ENCODE measurements at places on chromosomes 12 and 14.

DNA sequence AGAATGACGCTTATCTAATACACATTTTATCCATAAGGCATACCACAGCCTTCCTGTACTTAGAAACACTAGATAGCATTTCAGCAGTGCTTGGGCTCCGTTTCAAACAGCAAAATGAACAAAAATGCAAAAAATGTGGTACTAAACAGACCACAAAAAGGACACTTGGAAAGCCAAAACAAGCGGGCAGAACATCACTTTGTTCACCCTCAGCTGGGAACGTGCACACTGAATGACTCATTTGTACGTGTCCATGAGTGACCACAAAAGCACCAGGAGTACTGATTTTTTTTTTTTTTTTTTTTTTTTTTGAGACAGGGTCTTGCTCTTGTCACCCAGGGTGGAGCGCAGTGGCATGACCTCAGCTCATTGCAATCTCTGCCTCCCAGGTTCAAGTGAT is 8.9 kb upstream of the FOXN3 start:
- DNase-seq, result no peak

GRCh38 chr12:88393017-88393767 is 187.1 kb downstream of the KITLG start:
- DNase-seq, result no peak

GRCh38 chr14:34398024-34398423 is 64.0 kb downstream of the SPTSSA start:
- DNase-seq, result no peak

DNA sequence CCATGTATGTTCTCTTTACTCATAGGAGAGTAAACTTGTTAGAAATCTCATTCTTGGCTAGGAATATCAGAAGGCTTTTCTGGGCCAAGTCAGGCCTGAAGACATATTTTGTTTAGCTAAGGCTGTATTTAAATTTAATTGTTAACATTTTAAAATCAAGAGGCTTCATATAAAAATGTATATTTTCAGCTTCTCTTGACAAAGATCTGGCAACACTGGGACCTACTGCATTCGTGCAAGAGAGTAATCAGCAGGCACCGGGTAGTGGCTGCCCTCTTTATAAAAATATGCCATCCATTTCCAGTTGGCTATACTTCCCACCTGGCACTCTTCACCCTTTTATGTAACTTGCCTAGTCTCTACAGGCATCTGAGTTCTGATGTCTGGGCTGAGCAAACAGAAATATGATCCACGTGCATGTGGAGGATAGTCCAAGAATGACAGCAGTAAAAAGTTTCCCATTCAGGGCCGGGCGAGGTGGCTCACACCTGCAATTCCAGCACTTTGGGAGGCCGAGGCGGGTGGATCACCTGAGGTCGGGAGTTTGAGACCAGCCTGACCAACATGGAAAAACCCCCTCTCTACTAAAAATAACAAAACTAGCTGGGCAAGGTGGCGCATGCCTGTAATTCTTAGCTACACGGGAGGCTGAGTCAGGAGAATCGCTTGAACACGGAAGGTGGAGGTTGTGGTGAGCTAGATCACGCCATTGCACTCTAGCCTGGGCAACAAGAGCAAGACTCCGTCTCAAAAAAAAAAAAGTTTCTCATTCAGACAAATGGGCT is 2.0 kb upstream of the SOS2 start:
- peak; percentile 9 for DNase-seq

DNA sequence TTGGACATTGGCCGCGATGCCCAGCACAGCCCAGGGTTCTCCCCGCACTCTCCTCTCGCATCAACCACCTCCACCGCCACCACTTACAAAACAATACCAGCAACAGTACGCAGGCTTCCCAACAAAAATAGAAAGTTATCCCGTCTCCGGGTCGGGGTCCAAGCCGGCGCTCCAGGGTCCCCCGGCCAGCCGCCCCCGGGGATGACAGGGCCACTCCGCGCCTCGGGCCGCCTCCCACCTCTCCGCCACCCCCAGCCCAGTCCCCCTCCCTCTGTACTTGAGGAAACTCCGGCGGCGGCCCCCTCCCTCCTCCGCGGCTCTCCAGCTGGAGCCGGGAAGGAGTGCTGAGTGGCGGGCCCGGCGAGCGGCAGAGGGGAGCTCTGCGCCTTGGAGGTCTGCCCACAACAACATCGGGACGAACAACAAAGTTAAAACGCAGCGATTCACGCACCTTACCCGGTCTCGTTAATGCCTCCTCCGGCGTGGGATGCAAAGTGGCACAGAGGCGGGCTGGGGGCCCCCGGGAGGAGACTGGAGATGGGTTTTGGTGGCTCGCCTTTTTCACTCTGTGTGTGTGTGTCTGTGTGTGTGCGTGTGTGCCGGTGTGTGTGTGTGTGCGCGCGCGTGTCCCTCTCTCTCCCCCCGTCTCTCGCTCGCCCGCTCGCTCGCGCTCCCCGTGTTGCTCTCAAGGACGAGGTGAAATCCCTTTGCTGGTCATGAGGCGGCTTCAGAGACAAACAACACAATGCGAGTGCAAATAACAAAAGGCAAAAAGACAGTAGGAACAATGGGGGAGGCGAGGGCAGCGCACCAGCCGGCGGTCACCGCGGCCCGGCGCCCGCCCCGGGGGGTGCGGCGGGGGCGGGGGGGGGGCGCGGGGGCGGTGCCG is 386.8 kb downstream of the BCAT1 start:
- no peak for DNase-seq

DNA sequence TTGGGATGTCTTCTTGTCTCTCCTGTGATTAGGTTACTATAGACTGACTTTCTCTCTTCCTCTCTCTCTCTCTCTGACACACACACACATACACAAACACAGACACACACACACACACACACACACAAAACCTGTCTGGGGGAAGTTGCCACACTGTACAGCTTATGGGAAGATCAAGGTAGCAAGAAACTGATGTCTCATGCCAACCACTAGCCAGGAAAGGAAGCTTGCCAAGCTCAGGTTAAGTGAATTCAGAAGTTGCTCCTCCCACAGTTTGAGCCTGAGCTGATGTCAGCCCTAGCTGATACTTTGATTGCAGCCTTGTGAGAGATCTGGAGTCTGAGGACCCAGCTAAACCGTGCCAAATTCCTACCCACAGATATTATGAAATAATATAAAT is 67.1 kb downstream of the PPFIA2 start:
- no peak for DNase-seq

- DNase-seq, result no peak
Observed at GRCh38 chr12:82375201-82375600, 16.9 kb downstream of the METTL25 start.

GRCh38 chr14:85554106-85554505 is 24.2 kb downstream of the FLRT2 start:
- DNase-seq, result no peak

GRCh38 chr12:29160230-29160629 is 11.2 kb downstream of the FAR2 start:
- DNase-seq, result no peak

GRCh38 chr12:90836689-90837088 is 118.3 kb downstream of the CCER1 start:
- no peak for DNase-seq

- DNase-seq, result no peak
Observed at GRCh38 chr12:57866308-57867019, 19.9 kb upstream of the CTDSP2 start.

DNA sequence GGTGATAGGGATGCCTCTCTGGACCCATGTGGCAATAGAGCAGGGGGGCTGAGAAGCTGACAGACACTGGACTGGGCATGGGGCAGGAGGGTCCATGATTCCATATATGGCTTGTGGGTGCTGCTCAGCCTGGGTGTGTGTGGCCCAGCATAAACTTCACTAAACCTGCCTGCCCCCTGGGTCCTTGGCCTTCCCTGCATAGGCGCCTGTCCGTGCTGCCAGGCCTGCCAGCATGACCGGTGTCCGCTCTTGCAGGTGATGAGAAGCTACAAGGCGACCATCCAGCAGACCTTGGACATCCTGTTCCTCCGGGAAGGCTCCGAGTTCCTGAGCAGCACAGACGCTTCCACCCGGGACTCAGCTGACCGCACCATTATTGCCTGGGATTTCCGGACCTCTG is 61.6 kb downstream of the BEGAIN start:
- no peak for DNase-seq

DNA sequence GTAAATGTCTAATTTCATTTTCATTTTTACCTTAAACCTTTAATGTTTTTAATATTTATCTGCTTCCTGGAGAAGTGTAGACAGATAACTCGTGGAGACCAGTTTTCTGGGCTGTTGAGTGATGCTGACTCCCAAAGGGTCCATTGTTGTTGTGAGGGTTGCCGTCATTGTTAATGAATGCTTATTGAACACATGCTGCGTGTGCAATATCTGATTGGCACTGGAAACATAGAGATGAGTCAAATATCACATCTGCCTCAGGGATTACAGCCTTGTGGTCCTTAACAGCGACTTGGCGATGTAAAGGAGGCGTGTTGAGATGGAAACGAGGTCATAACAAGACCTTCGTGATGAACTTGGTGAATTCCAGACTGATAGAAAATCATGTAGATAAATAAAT is 85.9 kb downstream of the FBXW8 start:
- DNase-seq, result no peak

GRCh38 chr14:69756298-69756697 is 10.6 kb upstream of the SRSF5 start:
- no peak for DNase-seq

DNA sequence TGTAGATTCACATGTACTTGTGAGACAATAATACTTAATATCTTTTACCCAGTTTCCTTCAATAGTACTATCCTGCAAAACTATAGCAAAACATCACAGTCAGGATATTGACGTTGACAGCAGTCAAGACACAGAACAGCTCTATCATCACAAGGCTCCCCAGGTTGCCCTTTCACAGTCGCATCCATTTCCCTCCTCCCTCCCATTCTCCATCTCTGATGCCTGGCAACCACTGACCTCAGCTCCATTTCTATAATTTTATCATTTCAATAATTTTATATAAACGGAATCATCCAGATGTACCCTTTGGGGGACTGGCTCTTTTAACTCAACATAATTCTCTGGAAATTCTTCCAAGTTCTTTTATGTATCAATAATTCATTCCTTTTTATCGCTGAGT is 81.5 kb downstream of the PLXNC1 start:
- no peak for DNase-seq

DNA sequence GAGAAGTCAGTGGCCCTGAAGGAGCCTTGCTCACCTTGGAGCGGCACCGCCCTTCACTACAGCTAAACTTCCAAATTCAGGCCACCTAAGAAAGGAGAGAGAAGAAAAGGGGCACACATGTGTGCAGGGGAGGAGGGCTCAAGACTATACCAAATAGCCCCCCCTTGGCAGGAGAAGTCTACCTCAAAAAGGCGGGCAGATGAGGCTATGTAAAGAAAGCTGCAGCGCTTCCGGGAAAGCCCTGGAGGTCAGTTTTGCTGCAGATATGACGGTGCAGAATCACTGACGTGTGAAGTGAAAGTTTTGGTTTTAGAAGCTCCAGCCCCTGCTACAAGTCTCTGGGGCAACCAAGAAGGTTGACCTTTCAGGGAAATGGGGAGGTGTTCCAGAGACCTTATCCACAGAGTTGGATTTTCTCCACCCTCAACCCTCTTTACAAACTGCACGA is 48.2 kb upstream of the PNMA1 start:
- no peak for DNase-seq

DNA sequence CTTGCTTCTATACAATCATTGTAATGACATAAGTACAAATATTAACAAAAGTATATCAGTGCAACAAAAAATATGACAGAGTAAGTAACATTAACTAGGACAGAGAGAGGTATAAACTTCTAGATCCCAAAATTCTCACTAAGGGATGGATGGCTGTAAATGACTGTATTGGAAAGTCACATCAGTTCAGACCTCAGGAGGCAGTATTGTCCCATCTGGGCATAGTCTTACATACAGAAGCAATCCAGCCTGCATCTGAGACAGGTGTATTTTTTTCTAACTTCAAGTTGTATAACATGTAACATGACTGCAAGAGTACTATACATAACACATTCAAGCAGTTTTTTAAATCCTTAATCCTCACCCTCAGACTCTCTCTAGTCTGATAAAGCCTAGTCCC is 99.0 kb downstream of the GARIN6 start:
- no peak for DNase-seq

DNA sequence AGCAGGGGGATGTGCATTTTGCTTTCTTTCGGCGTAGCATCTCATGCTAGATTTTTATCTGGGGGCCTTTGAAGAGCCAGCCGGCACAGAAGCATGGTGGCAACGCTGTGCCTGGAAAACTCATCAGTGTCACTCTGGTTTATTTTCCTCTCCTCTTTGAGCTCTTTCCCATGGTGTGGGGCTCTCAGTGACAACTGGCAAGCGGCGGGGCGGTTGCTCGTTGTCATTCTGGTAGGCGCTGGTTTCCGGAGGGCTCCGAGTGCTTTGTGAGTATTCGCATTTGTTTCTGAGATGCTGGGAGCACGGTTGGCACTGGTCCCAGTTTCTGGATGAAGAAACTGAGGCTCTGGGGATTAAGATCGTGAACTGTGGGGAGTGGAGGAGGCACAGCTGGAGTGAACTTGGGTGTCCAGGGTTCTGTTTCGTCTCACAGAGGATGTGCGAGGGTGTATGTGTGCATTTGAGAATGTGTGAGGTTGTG is 23.3 kb downstream of the TPCN1 start:
- DNase-seq, result no peak

DNA sequence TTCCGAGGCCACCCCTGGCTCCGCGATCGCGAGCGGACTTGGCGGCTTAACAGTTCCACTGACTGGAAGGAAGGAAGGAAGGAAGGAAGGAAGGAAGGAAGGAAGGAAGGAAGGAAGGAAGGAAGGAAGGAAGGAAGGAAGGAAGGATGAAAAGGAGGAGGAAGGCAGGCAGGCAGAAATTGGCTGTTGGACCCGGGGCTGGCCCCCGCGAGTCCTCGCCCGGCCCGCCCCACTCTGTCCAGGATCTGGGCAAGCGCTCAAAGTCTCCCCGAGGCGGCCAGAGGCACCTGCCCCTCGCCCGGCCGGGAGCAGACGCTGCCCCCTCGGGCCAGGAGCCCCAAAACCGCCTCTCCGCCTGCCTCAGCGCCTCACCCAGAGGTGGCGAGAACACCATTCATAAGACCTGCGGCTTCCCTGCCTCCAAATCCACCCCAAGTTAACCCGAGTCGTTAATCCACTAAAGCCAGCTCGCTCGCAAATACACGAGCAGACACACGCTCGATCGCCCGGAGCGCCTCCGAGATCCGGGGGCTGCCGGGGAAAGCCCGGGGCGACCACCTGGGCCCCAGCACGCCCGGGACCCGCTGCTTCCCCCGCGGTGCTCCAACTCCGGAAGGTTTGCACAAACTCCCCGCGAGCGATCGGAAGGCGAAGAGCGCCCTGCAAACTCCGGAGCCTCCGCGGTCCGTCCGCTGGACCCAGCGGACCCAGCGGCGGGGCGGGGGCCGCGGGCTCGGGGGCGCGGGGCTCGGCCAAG is 844 bp downstream of the DPF3 start:
- DNase-seq, result no peak

DNA sequence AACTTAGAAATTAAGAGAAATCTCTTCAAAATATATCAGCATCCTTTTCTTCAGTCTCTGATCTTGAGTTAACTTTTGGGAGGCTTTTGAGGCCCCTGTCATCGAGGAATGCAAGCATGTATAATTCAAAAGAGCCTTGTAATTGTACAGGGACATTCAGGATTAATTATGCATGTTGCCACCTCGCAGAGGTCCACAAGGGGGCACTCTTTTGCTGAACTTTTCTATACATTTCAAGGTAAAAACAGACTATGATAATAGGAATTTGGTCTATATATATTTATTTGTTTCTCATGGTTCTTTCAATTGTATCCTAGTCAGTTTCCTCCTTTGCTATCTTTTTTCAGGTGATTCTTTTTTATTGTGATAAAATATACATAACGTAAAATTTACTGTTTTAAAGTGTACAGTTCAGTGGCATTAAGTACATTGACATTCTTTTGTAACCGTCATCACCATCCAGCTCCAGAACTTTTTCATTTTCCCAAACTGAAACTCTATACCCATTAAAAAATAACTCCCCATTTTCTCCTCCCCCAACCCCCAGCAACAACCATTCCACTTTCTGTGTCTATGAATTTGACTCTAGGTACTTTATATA is 47.0 kb upstream of the SLC2A13 start:
- DNase-seq, result peak; percentile 20

Data from stimulated activated CD8-positive, alpha-beta memory T cell treated with anti-CD3 and anti-CD28 coated beads, Interleukin-7, amount 100 ng/mL, for 48 hours (primary cell).